Mononuclear cell (primary cell): ENCODE measurements at places on chromosomes 12 and 14. TPM values are rescaled to one million over a fixed set of nuclear protein-coding genes. Genes with fewer than 3 reads are reported as not detected.

RBM25 gene
- total RNA-seq, result 141 TPM

BEGAIN gene
- total RNA-seq, result 0.73 TPM

IAPP gene
- not detected for total RNA-seq

STXBP6 gene
- total RNA-seq, result not detected

ACVR1B gene
- 11.4 TPM for total RNA-seq

DLK1 gene
- not detected for total RNA-seq

SOAT2 gene
- total RNA-seq, result 0.21 TPM

EVL gene
- 425 TPM for total RNA-seq

BLOC1S1 gene
- 61.8 TPM for total RNA-seq

TROAP gene
- total RNA-seq, result 0.31 TPM

SMOC1 gene
- total RNA-seq, result under 0.01 TPM

ACOT6 gene
- total RNA-seq, result not detected

PNP gene
- 144 TPM for total RNA-seq

KCNK10 gene
- 0.10 TPM for total RNA-seq

GCH1 gene
- total RNA-seq, result 43.8 TPM

IL31 gene
- total RNA-seq, result not detected

DTD2 gene
- 10.0 TPM for total RNA-seq

NTS gene
- total RNA-seq, result not detected

RNU7-1 gene
- not detected for total RNA-seq

KRT6B gene
- not detected for total RNA-seq

RTL1 gene
- total RNA-seq, result not detected
